ENCODE measurements at places on chromosomes 3 and 15. TPM values are rescaled to one million over a fixed set of nuclear protein-coding genes. Genes with fewer than 3 reads are reported as not detected.
A peak's percentile ranks its signal among the peaks of the same experiment; 100 is the strongest.

The IMPG2 gene
- total RNA-seq, result 0.14 TPM

The P2RY14 gene
- total RNA-seq, result 0.51 TPM

The BFSP2 gene
- 1.1 TPM for total RNA-seq

The ADCY5 gene
- total RNA-seq, result not detected

- DNase-seq, result no peak
These were observed 41.2 kb downstream of the KLF15 start for GRCh38 chr3:126316031-126316461.

DNA sequence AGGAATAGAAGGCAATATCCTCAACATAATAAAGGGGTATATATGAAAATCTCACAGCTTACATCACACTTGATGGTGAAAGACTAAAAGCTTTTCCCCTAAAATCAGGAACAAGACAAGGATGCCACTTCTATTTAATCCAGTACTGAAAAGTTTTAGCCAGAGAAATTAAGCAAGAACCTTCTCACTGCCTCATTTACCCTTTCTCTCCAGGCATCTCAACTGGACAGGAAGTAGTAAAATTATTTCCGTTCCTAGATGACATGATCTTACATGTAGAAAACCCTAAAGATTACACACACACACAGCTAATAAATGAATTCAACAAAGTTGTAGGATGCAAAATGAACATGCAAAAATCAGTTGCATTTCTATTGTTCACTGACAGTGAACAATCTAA, 11.2 kb downstream of the SCAP start:
- DNase-seq, result no peak

GRCh38 chr3:46097691-46098241, 70.5 kb upstream of the XCR1 start:
- DNase-seq, result peak; percentile 76

- no peak for DNase-seq
These were observed 22.0 kb downstream of the RGMA start for GRCh38 chr15:93066834-93067648.

GRCh38 chr3:38773528-38773927, 42.5 kb downstream of the SCN10A start:
- DNase-seq, result no peak
